Activated CD4-positive, alpha-beta T cell treated with anti-CD3 and anti-CD28 coated beads, Interleukin-10, Interleukin-2, amounts not matched to agents 100 ng/mL and 50 ng/mL, durations not matched to agents 16 hours and 8 hours (primary cell): ENCODE measurements at places on chromosomes 2 and 18.
A peak's percentile ranks its signal among the peaks of the same experiment; 100 is the strongest.

DNA sequence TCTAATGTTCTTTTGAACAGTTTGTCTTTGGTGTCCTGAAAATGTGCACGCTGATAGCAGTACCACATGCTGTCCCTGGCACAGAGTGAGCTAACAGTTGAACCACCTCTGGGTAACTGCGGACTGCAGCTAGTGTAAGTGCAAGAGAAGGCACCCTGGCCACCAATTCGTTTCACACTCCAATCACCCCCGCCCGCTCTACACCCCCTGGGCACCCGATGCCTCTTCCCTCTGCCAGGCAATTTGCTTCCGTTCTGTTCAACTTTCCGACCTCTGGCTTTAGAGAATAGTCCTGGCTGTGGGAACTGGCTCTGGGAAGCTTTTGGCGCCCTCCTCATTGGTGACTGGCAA, 1.4 kb downstream of the DOCK10 start:
- DNase-seq: peak; percentile 67

DNA sequence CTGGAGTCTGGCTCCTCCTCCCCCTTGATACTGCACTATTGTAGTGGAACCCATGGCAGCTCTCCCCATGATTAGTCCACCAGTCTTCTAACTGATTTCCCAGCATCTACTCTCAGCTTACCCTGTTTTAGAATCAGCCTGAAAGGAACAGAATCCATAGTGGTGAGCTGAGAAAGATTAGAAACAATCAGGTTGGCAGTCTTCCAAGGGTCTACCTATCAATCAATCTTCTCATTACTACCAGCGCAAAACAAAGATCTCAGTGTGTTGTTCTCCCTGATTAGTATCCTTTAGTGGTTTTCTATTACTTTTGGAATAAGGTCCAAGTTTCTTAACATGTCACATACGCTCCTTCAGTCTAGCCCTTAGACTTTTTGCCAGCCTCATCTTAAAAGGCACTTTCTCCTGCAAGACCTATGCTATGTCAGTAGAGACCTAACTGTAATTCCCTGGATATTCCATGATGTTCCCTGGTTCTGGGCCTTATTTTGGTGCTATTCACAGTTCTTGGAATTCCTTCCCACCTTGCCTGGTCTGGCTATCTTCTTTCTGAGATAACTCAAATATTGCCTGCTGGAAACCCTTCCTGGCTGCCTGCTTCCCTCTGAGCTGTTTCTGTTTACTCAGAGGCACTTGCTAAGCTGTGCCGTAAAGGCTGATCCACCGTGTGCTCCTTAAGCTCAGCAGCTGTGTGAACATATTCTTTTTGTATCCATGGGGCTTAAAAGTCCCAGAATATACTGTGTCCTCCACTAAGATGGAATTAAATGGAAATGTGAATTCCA, 32.6 kb downstream of the LAMA3 start:
- no peak for DNase-seq

DNA sequence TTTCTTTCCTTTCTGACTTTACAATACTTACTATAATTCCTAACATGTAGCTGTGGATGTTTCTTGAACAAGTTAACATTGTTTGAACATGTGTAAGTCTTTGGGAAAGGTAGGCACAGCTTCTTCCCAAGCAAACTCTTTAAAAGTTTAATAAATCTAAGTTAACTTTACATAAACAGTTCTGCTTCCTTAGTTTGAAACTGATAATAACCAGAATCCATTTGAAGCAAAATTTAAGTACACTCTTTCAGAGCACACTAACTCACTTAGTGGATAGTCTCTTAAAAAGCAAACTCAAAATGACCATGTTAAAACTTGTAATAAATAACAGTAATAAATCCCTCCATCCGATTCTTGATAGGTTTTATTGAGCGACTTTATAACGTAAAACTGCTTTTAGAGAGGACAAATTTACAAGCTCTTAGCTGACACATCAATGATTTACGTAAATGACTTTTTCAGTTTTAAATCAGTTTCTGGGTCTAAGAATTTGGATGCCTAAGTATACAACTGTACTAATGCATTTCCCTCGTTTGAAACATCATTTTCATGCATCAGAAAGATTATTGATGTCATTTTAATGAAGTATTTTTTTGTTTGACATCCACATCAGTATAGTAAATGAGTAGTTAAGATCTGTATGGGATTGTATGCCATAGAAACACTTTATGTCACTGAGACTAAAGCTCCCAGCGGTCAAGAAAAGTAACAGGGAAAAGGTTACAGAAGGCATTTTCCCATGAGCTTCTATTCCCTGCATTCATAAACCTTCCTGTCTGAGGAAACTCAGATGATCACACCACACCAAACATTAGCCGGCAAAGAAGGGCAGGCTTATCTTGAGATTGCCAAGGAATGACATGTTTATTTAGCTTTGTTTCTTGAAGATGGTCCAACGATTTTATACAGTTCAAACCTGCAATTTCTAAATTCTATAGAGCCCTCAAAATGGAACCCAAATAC, 67.5 kb downstream of the PDE1A start:
- DNase-seq: no peak

GRCh38 chr2:84247532-84247931, 211.5 kb downstream of the SUCLG1 start:
- no peak for DNase-seq

GRCh38 chr18:79487801-79488201, 92.1 kb downstream of the NFATC1 start:
- no peak for DNase-seq

DNA sequence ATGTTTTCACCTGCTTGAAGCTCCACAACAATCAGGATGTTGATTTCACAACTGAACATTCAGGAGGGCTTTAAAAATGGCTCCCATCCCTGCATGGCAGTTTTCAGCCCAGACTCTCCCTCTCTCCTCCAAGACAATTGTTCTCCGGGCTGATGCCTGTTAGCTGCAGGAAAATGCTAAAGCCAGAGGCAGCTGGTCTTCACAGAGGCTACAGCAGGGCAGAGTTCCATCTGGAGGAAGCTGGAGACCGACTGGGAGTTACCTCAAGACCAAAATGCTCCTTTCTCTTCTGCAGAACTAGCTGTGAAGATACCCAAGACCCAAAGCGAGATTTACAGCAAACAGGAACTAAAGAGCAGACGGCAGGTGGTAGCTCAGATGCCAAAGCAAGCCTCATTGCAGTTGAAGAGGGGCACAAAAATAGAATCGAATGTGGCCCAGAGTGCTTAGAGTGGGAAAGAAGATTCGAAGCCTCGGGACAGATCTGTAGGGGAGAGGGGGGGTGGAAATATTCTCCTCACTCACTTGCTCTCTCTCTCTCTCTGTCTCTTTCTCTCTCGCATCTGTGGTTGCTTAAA, 423.6 kb downstream of the ZNF521 start:
- no peak for DNase-seq

DNA sequence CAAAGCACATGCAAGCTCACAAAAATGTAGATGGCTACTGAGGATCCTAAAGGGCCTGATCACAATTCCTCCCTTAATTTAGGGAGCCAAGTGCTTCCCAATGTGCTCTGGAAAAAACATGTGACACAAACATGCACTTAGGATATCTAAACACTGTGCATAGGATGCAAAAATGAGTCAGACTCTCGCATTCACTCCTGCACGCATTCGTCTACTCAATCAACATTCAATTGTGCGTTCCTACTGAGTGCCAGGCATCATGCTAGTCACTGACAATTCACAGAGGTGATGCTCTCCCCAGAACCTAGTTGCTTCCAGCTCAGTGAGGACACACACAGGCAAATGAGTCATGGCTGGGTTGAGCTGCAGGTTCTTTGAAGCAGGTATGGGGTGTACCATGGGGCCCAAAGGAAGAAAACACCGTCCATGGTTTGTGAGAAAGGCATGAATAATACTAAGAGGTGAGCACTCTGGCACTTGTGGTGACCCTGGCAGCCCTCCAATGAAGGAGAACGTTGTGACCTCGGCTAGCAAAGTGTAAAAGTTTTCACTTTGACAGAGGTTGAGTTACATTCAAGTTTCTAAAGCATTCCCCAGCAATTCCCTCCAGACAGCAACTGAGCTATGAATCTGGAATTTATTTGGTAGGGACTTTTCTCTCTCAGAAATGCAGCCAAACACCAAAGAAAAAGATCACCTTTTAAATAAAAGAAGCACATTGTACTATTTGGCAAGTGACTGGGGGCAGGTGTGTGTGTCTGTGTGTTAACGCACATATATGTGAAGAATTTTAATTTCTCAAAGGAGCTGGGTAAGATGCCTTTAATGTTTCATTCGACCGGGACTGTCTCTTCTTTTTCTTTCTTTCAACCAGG, 173.3 kb downstream of the ALPK2 start:
- peak; percentile 8 for DNase-seq
